Tibial artery (tissue), 4 donors: ENCODE measurements at places on chromosomes 1 and 21.

DNA sequence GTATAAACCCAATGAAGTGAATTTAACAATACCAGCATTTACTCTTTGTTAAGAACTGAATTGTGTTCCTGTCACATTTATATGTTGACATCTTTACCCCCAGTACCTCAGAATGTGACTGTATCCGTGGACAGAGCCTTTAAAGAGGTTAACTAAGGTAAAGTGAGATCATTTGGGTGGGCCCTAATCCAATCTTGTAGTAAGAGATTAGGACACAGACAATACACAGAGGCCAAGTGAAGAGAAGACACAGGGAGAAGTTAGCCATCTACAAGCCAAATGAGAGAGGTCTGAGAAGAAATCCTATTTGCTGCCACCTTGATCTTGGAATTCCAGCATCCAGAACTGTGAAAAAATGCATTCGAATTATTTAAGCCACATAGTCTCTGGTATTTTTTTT, 22.9 kb upstream of the WARS2 start:
- DNase-seq, result no peak

- no peak for DNase-seq
These were observed 2.6 kb downstream of the SUMO3 start for GRCh38 chr21:44815225-44815624.

DNA sequence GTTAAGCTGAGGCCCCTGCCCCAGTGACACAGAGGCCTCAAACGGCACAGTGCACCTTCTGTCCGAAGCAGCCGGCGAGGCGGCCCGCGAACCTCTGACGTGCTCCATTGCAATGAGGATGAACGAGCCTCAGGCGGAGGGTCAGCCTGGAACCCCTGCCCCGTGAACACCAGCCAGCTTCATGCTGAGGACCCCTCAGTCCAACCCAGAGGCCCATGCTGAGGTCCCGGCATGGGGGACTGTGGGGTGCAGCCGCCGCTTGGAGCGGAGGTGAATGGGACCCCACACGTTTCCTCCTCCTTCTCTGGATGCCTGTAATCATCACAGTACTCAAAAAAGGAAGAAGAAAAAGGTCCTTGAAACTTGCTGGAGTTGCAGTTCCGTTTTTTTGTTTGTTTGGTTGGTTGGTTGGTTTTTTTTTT, 62.1 kb downstream of the PRKCZ start:
- no peak for DNase-seq

DNA sequence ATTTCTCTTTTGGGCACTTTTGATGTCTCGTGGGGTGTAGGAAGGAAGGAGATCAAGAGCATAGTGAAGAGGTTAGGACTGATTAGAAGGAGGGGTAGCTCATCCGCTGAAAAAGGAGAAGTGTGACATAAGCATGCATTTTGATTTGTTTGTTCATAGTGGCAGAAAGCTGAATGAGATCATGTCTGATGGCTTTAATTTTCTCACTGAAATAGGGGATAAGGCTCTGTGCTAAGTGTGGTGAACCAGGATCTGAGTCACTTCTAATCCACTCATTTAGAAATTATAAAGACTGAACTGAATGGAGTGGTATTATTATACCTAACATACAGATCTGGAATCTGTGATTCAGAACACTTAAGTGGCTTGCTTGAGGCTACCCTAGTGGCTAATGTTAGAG, 344.5 kb downstream of the PDE4B start:
- no peak for DNase-seq

- DNase-seq, result no peak
These were observed 9.0 kb upstream of the SH3GLB1 start for GRCh38 chr1:86695400-86695799.

DNA sequence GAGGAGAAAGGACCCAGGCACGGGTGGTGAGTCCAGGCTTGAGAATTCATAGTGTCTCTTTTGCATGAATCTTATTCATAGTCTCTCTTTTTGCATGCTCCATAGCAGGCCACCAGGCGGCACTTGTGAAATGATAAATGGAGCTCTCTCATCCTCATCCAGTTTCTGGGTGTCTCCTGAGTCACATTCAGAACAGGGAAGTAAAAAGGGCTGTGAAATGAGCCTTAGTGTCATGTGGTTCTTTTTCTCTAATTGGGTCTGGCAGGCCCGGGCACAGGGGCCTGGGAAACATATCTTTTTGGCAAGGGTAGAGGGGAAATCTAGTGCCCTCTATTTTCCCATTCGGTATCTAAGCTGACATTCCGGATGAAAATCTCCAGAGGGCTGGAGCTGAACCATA, 19.1 kb upstream of the NCF2 start:
- peak; percentile 91 for DNase-seq
